Upper lobe of left lung (tissue), 6 donors: ENCODE measurements at places on chromosomes 5 and 9. TPM values are rescaled to one million over a fixed set of nuclear protein-coding genes. Genes with fewer than 3 reads are reported as not detected.

Gene TEX48
- not detected for total RNA-seq

Gene VCAN
- total RNA-seq, result 73.3 TPM

DNA sequence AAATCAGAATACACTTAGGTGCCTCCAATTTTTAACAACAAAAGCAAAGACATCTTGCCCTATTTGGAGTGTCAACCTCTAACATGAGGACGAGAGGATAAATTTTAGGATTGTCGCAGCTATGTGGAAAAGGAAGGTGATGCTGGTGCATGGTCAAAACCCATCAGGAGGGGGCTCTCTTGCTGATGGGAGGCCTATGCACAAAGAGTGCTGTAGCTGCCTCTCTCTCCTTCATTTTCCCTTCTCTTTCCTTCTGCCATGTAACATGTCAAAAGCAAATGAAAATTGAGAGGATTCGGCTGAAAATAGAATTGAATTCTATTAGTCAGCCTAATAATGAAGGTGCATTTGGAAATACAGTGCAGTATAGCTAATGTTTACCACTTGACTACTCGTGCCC, 578.7 kb upstream of the ZNF462 start:
- no peak overlapping the region for H3K27ac ChIP-seq
- DNase-seq, result no peak
- no peaks in the 10 kb centered on the region for H3K27me3 ChIP-seq
- H3K4me3 ChIP-seq, result no peak overlapping the region

DNA sequence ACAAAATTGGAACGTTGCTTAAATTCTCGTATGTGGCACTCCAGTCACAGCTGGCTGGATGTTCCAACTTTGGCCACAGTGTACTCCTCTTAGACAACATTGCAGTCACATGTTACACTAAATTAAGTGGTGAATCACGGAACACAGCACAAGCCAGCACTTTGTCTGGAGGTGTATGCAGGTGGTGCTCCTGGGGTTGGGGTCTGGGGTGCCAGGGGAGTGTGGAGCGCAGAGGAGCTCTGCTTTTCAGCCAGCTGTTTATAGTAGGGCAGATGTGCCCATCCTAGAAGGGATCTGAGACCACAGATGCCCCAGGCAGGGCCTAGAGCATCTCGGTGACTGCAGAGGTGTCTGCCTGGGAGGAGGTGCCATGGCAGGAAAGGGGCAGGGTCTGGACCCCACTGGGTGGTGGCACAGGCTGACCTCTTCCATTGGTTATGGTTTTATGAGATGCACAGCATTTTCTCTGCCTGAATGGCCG, 82.6 kb downstream of the WNK2 start:
- DNase-seq, result no peak
- H3K4me3 ChIP-seq, result no peak overlapping the region
- H3K27me3 ChIP-seq, result no peaks in the 10 kb centered on the region
- no peaks in the 10 kb centered on the region for H3K36me3 ChIP-seq
- H3K4me1 ChIP-seq, result no peaks in the 10 kb centered on the region

DNA sequence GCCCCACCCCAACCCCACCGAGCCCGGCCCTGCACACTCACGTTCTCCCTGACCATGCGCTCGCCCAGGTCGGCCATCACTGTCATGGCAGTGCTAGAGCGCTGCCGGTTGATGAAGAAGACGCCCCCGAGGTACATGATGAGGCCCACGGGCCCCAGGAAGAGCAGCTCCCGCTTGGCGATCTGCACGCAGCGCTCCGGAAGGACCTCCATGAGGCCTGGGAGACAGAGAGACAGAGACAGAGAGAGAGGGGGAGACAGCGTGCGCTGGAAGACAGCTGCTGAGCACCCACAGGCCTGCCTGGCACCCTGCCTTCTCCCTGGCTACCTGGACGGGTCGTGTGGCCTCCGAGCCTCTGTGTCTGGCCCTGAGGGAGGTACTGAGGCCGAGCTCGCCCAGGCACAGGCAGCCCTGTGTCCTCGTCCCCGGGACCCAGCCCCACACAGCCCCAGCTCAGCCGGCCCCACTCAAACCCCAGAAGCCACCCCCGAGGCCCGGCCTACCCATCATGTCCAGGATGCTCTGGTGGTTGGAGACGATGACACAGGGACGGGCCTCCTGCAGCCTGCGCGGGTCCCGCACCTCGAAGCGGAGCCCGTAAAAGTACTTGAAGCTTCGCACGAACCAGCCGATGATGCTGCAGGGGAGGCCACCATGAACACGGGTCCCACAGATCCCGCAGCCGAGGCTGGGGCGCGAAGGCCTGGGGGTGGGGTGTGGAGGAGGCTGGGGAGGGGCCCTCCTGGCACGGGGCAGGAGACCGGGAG, 10.2 kb downstream of the AGPAT2 start:
- H3K4me1 ChIP-seq, result peaks cover 62% of the 10 kb centered on the region
- no peaks in the 10 kb centered on the region for H3K27me3 ChIP-seq
- H3K27ac ChIP-seq, result no peak overlapping the region
- no peak overlapping the region for H3K4me3 ChIP-seq

DNA sequence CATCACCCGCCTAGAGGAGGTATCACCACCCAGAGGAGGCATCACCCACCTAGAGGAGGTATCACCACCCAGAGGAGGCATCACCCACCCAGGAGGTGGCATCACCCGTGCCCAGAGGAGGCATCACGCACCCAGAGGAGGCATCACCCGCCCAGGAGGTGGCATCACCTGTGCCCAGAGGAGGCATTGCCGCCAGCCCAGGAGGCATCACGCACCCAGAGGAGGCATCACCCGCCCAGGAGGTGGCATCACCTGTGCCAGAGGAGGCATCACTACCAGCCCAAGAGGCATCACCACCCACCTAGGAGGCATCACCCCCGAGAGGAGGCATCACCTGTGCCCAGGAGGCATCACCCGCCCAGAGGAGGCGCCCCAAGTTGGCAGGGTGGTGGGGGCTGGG, 2.6 kb downstream of the NOTCH1 start:
- no peak for DNase-seq
- peaks cover 20% of the 10 kb centered on the region for H3K36me3 ChIP-seq
- no peaks in the 10 kb centered on the region for H3K27me3 ChIP-seq
- peak overlapping the region; percentile 97 for H3K4me3 ChIP-seq
- peak overlapping the region; percentile 99 for H3K27ac ChIP-seq
- peaks cover 83% of the 10 kb centered on the region for H3K4me1 ChIP-seq

GRCh38 chr5:65157906-65158603, 323.7 kb downstream of the ADAMTS6 start:
- no peak overlapping the region for H3K27ac ChIP-seq
- H3K36me3 ChIP-seq, result no peaks in the 10 kb centered on the region
- H3K27me3 ChIP-seq, result no peaks in the 10 kb centered on the region
- DNase-seq, result no peak
- H3K4me3 ChIP-seq, result no peak overlapping the region

DNA sequence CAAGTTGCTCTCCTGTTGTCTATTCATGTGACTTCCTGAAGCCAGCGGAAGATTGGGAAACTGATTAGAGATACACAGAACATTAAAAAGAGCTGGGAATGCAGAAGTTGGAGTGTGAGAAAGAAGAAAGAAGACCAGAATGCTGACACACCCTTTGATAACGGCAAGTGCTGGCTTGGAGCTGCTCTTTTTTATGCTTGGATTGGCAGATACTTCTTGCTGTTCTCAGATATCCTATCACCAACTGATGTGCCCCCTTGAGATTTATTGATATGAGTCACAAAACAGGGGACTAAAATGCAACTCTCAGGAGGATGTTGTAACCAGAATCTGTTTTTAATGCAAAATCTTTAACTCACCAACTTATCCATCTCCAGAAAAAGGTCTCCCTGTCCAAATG, 56.0 kb upstream of the ASTN2 start:
- no peaks in the 10 kb centered on the region for H3K36me3 ChIP-seq
- no peaks in the 10 kb centered on the region for H3K27me3 ChIP-seq
- H3K4me3 ChIP-seq, result no peak overlapping the region
- H3K27ac ChIP-seq, result no peak overlapping the region
- no peaks in the 10 kb centered on the region for H3K4me1 ChIP-seq
- no peak for DNase-seq

- no peaks in the 10 kb centered on the region for H3K27me3 ChIP-seq
- peaks cover 59% of the 10 kb centered on the region for H3K36me3 ChIP-seq
- no peak overlapping the region for H3K4me3 ChIP-seq
- peaks cover 28% of the 10 kb centered on the region for H3K4me1 ChIP-seq
- H3K27ac ChIP-seq, result no peak overlapping the region
- no peak for DNase-seq
Observed at GRCh38 chr5:134559672-134560071, 34.2 kb downstream of the JADE2 start.

DNA sequence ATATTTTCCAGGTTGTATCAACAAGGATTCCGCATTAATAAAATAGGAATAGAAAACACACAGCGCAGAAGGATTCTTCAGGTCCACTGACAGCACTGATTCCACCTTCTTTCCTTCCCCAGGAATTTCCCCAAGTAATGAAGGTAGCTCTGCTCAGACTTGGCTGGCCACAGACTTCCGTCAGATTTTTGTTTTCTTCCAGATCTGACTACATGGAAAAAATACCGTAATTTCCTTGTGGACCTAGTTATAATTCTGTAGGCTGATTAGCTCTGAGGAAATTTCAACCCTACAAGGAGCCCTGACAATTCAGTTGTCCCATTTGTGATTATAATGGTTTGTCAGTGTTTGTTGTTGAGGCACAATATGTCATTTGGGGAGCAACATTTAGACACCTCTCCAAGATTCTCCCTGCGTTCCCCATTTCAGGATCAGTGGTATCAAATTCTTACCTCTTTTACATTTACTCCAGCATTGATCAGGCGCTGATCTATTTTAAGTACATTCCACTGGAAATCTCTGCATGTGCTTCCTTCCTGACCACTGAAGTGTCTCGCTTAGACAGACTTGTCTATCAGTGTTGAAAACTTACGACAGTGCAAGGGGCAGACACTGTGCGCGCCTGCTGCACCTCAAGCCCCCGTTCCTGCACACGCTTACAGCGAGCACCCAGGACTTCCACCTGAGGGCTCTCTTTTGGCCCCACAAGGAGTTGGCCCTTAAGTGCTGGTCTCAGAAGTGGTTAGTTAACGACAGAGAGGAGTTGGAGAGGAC, 94.8 kb downstream of the LHFPL2 start:
- no peaks in the 10 kb centered on the region for H3K36me3 ChIP-seq
- no peak overlapping the region for H3K27ac ChIP-seq
- no peaks in the 10 kb centered on the region for H3K27me3 ChIP-seq
- no peak for DNase-seq
- no peaks in the 10 kb centered on the region for H3K4me1 ChIP-seq

DNA sequence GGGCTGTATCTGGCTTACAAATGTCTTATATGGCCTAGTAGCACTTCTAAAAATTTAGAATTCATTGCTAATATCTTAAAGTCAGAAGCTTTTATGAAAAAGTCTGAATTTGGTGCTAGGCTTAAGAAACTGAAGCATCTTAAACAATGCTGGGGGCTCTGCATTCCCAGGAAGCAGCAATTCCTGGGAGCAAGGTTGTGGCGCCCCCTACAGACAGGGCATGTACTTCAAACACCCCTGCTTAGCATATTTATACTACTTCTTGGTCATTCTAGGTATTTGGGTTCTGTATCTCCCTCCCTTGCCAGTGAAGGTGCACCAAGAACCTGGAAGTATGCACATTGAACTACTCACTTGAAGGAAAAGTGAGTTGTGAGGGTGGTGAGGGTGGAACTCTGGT, 64.6 kb upstream of the GRIA1 start:
- H3K4me3 ChIP-seq, result no peak overlapping the region
- no peaks in the 10 kb centered on the region for H3K4me1 ChIP-seq
- H3K27ac ChIP-seq, result no peak overlapping the region
- no peaks in the 10 kb centered on the region for H3K36me3 ChIP-seq
- no peaks in the 10 kb centered on the region for H3K27me3 ChIP-seq

DNA sequence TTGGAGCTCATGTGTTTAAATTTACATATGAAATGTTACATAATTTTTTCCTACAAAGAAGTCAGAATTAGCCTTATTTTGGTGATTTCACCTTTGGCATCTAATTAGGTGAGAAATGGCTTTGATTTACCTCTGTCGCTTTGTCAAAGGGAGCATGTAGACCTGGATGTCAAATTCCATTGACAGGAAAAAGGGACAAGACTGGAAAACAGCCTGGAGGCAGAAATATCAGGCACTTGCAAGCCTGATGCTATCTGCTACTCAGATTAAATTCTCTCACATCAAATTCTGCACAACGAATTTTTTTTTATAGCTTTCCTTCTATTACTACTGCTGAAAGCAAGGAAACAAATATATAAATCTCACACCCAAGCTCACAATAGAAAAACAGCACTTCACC, 54.1 kb upstream of the CTNND2 start:
- H3K27me3 ChIP-seq, result no peaks in the 10 kb centered on the region
- no peak for DNase-seq
- H3K4me3 ChIP-seq, result no peak overlapping the region
- no peaks in the 10 kb centered on the region for H3K36me3 ChIP-seq
- no peaks in the 10 kb centered on the region for H3K4me1 ChIP-seq

- no peaks in the 10 kb centered on the region for H3K27me3 ChIP-seq
- no peaks in the 10 kb centered on the region for H3K4me1 ChIP-seq
- no peaks in the 10 kb centered on the region for H3K36me3 ChIP-seq
- H3K27ac ChIP-seq, result no peak overlapping the region
- no peak overlapping the region for H3K4me3 ChIP-seq
Observed at GRCh38 chr5:132055808-132056609, 4.4 kb upstream of the IL3 start.

- H3K27ac ChIP-seq, result no peak overlapping the region
- no peak for DNase-seq
- no peaks in the 10 kb centered on the region for H3K36me3 ChIP-seq
- no peaks in the 10 kb centered on the region for H3K27me3 ChIP-seq
- no peak overlapping the region for H3K4me3 ChIP-seq
Observed at GRCh38 chr5:35815089-35815936, 41.4 kb upstream of the IL7R start.
